ENCODE measurements at places on chromosomes 11 and 22.

DNA sequence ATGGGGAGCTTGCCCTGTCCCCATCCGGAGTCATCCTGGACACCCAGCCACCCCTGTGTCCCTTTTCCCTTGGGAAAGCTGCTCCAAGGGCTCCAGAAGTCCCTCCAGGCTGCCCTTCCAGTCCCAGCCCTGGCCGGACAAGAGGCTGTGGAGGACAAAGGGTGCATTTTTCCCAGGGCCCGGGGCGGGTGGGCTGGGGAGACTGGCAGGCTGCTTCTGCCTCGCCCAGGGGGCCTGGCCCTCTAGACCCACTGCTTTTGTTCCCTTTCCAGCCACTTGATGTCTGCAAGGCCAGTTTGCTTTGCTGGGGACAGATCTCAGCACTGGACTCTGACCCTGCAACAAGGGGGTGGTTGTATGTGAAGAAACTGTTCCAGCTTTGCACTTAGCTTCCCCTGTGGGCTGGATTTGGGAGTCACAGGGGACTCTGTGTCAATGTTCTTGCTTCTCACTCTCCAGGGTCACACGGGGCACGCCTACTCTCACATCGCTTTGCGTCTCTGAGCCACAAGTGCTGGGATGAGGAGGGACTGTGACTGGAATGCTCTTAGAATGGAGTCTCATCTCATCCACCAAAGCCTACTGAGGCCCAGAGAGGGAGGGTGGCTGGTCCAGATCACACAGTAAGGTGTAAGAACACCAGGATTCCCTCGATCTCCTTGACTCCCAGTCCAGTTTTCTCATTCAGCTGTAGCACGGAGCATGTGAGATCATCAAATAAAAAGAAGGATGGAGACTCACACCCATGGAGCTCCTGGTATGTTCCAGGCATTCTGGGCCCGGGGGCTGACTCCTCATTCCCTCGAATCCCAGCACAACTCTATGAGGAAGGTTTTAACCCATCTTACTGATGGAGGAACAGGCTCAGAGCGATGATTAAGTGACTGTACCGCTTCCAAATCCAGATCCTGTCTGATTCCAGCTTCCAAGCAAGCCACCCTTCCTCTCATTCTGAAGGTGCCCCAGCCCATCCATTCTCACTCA lies 59.9 kb downstream of the FBXO7 start:
- no peak for DNase-seq

- DNase-seq, result no peak
Measured at GRCh38 chr11:26914968-26915367, 78.9 kb upstream of the FIBIN start.

DNA sequence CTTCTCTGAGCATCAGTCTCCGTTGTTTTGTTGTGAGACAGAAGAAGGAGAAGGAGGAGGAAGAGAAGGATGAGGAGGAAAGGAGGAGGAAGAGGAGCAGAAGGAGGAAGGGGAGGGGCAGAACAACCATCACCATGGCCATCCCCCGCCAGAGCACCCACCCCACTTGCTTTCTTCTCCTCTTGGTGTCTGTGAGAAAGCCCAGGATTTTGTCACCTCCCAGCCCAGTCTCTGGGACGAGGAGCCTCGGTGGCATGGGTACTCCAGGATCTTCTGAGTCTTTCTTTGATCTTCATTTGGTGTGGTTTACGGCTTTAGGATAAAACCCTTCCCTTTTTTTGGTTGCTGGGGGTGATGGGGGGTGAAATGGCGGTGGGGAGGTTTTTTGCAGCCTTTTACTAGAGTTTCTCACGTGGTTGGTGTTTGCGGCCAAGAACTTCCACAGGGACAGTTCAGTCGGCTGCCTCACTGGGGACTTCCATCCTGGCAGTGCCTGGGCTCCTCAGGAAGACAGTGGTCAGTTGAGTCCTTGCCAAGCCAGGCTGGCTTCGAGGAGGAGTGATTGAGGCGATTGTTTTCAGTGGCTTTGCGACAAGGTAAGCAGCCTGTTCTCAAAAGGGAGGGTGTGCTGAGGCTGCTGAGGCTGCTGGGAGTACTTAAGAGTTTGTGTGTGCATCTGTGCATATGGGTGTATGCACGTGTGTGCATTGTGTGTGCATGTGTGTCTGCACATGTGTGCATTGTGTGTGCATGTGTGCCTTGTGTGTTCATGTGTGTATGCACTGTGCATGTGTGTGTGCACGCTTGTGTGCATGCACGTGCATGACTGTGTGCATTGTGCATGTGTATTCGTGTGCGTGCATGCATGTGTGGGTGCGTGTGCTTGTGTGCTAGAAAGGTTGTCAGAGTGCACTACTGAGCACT lies 567.5 kb downstream of the TBC1D22A start:
- no peak for DNase-seq

GRCh38 chr22:37164505-37164887 lies 14.8 kb upstream of the IL2RB start:
- no peak for DNase-seq

DNA sequence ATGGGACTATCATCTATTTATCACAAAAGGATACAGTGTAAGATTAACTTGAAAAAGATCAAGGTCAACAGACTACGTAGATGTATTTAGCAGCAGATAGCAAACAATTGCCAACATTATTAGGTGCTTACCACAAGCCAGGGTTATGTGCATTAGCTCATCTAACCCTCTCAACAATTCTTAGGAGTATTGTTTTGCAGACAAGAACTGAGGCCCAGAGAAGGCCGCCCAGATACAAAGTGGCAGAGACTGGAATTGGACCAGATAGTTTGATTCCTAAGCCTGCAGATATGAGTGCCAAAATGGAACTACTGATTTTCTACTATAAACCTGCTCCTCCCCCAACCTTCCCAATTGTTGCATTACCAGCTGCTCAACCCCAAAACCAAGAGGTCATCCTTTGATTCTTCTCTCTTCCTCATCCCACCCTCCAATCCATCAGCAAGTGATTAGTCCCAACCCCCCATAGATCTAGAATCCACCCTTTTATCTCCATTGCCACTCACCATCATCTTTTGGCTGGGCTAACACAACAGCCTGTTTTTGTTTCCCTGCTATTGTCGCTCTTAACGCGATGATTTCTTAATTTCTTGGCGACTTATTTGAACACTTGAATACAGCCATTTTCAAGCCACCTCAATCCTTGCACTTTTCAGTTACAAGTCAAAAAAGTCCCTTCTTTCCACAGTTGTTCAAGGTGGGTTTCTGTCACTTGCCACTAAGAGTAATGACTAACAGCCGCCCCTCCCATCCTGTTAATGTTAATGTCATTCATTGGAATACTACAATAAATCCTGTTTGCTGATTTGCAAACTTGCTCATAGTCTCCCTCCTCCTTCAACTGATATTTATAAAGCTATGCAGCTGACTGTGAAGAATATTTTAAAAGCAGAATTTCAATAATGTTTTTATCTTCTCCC lies 2.7 kb downstream of the TMEM123 start:
- no peak for DNase-seq

DNA sequence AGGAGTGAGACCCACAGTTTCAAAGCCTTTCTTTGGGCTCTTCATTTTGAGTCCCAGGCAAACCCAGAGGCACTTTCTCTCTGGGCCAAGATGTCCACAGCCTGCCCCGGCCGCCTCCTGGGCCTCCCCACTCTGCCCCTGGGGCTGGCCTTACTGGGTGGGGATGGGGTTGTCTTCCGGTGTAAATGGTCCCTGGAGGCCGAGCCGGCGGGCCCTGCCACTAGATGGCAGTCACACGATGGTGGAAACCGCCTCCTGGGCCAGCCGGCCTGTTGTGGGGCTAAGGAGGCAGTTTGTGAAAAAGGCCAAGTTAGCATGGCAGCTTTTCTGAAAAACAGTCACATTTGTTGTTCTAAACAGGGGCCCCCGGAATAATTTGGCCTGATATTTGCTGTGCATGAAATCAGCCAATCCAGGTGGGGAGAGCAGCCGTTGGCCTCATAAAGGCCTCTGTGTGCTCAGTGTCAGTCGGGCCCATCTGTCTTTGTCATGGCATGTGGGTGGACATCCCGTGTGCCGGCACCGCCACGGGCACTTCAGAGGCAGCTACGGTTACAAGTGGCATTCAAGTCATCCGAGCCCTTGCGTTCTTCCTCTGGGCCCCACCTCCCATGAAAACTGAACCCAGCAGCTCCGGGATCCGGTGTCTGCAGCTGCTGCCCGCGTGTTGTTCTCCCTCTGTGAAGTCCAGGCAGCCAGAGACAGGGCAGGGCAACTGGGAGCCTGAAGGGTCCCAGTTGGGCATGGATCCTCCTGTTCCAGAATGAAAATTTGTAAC lies 6.5 kb downstream of the MRPL23 start:
- DNase-seq, result no peak

DNA sequence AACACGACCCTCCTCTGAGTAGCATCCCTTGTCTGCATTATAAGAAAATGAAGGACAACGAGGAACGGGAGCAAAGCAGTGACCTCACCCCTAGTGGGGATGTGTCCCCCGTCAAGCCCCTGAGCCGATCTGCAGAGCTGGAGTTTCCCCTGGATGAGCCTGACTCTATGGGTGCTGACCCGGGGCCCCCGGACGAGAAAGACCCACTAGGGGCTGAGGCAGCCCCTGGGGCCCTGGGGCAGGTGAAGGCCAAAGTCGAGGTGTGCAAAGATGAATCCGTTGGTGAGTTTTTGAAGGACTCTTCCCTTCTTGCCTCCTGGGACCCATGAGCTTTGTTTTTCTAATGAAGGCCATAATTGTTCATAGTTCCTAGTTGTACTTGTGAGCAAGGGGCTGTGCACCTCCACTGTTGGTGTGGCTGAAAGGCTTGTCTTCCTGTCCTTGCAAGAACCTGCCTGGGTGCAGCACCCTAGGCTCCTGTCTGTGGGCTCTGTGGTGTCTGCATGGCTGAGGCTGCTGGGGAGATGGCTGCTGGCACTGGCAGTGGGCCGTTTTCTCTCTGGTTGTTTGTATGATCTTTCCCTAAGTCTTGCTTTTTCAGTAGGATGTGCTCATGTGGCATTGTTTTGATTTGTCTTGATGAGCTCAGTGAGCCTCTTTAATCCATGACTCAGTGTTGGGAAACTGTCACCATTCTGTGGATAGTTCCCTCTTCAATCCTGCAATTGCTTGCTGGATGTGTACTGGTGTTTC lies 10.1 kb downstream of the DGCR8 start:
- DNase-seq, result no peak

DNA sequence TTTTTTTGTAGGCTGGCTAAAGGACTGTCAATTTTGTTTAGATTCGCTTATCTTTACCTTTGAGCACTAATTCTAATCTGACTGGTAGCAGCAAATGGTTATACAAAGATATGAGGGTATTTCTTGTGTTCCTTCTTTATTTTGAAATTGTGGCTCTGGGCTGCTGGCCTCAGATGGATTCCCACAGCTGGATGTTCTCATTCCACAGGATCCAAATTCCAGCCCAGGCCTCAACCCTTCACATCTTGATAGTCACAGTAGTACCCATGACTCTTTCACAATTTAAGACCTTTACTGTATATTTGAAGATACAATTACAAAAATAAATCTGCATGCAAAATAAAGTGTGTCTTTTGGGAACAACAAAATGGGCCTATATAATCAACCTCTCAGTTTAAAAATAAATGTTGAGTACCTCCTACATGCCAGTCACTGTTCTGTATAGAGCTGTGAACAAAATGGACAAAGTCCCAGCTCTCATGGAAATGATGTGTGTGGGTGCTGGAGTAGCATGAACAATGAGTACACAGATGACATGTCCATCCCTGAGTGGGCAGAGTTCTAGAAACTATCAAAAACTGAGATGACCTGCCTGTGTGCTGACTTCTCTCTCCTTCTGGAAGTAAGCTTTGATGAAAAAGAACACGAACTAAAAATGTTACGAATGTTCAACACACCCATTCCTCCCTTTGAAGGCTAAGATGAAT lies 51.7 kb upstream of the FBXO3 start:
- no peak for DNase-seq

DNA sequence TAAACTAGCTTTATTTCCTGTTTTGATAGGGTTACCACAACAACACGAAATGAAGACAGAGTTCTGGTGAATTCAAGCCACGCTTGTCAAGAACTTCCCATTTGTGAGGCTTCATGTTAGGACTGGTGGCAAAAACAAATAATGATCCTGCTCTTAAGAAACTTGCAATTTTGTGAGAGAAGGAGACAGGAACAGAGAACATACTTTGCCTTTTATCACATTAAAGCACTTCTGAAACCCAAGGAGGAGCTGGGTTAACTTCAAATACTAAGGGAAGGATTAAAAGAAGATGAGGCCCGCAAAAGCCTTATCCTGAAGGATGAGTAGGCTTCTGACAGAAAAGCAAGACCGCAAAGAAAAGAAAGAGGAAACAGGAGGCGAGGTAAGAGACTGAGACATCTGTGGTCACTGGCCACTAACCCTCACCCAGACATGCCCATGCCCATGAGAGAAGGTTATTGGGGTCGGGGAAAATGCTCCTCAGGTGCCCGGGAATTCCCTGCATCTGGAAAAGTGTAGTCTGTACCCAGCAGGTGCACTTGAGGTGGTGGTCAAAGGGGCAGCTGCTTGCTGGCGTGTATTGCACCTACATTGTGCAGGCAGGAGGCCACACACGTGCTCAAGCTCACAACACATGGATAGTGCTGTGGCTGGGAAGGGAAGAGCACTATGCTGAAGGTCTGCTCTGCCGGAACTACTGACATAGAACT lies 50.5 kb downstream of the MAPK1 start:
- no peak for DNase-seq

- no peak for DNase-seq
Measured at GRCh38 chr11:67269401-67270255, 3.4 kb downstream of the GRK2 start.

DNA sequence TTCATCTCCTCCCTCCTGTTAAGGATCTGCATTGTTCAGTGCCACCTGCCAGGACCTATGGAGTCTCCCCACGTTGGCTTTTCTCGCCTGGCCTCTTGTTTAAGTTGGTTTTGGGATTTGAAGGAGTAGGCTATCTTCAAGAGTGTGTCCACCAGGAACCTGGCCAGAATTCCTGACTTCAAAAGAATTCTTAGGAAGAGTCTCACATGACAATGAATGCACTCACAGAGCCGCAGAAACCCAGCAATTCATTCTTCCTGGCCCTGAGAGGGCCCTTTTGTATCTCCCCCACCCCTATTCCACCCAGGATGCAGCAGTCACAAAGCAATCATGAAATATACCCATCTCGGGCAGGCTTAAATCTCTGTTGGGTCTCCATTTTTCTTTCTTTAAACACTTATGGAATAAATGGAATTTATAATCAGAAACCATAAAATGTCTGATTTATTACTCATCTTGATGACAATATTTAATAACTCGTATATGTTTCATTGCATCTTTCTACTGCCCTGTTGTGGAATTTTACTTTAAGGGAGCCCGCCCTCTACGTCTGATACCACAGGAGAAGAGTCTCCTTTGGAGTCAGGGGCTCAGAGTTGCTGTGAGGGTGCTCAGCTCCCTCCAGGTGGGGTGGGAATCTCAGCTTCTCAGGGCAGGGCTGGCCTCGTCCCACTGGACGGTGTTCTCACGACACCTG lies 507.0 kb downstream of the NTM start:
- no peak for DNase-seq

Data from NCI-H748 treated with DMSO at 0.1 percent for 48 hours (cell line).